Esophagus muscularis mucosa (tissue), 4 donors: ENCODE measurements at places on chromosomes 4 and X. TPM values are rescaled to one million over a fixed set of nuclear protein-coding genes. Genes with fewer than 3 reads are reported as not detected.

DNA sequence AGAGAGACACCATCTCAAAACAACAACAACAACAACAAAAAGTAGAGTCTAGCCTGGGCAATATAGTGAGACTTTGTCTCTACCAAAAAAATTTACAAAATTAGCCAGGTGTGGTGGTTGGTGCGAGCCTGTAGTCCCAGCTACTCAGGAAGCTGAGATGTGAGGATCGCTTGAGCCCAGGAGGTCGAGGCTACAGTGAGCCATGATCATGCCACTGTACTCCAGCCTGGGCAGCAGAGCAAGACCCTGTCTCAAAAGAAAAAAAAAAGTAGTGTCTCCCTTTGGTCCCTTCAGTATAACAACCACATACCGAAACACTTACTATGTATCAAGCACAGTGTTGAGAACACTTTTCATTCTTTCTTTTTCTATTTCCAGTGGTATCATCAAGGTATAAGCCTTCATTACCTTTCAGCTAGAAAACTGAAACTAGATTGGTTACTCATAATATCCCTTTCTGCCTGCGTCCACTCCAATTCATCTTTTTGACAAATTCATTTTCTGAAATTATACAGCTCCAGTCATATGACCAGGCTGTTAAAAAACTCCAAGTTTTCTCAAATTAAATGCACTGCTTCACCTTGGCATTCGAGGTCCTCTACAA is 54.1 kb downstream of the RPS6KA3 start:
- no peak for DNase-seq

GRCh38 chr4:143616771-143617170 is 83.7 kb downstream of the FREM3 start:
- DNase-seq = no peak

- DNase-seq = no peak
Measured at GRCh38 chr4:107130157-107130556, 94.0 kb upstream of the DKK2 start.

DNA sequence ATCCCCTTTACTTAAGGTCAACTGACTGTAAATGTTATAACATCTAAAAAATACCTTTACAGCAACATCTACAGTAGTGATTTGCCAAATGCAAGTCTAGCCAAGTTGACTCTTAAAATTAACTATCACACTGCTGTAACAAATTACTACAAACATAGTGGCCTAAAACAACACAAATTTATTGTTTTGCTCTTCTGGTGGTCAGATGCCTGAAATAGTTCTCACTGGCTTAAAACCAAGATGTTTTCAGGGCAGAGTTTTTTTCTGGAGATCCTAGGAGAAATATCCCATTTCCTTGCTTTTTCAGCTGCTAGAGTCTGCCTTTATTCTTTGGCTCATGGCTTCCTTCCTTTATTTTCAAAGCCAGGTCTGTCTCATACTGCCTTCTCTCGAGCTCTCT is 120.5 kb downstream of the ADGRL3 start:
- DNase-seq = no peak

TNMD gene
- total RNA-seq = 0.33 TPM

POU3F4 gene
- total RNA-seq = 0.06 TPM
